ENCODE measurements at places on chromosomes 6 and 20.

- no peak for DNase-seq
These were observed 377.1 kb upstream of the BTBD3 start for GRCh38 chr20:11540558-11540957.

DNA sequence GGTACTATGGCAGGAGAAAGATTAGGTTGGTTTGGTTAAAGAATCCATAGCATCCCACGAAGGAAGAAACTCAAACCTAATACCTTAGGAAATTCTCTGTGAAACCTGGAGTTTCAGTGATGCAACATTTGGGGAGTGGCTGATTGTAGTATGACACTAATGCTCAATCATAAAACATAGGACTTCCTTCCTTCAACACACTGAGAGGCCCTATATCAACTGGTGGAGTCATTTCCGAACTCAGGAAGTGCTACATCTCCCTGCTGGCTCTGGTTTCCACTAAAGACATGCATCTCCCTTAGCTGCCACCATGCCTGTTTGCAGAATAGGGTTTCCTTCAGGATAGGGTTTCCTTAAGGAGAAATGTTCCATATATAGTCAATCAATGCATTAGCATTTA is 5.2 kb upstream of the MANEA start:
- DNase-seq: no peak

DNA sequence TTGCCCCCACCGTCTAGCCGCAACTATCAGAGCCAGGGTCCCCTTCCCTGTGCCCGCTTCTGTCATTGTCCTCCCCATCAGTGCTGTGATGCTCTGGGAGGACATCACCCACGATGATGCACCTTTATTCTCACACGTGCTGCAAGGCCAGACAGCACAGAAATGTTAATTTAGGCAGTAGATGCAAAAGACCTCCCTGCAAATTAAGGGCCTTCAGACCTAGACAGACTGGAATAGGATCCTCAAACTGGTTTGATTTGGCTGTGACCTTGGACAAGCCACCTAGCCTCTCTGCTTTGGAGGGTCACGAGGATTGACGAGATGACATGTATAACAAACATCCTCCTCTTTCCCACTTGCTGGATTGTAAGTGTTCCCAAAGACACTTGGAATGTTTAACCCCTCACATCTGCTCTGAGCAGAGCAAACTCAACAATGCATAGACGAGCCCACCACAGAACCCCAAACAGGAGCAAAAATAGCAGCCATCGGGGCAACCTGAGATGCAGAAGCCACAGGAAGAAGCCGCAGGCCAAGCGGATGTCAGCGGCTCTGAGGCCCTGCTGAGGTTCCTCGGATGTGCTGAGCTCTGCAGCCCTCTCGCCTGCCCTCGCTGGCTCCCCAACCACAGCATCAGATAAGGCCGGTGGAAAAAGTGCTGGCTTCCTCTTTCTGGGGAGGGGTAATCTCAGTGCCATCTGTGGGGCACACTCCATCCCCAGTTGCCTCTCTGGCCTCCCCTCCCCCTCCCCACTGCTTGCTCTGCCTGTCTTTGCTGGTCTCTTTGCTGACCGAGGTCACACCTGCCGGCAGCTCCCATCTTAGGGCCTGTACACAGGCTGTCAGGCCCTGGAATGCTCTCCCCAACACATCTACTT is 35.3 kb downstream of the TOX2 start:
- DNase-seq: peak; percentile 69

- DNase-seq: no peak
These were observed 3.1 kb downstream of the BMP6 start for GRCh38 chr6:7728855-7729590.

DNA sequence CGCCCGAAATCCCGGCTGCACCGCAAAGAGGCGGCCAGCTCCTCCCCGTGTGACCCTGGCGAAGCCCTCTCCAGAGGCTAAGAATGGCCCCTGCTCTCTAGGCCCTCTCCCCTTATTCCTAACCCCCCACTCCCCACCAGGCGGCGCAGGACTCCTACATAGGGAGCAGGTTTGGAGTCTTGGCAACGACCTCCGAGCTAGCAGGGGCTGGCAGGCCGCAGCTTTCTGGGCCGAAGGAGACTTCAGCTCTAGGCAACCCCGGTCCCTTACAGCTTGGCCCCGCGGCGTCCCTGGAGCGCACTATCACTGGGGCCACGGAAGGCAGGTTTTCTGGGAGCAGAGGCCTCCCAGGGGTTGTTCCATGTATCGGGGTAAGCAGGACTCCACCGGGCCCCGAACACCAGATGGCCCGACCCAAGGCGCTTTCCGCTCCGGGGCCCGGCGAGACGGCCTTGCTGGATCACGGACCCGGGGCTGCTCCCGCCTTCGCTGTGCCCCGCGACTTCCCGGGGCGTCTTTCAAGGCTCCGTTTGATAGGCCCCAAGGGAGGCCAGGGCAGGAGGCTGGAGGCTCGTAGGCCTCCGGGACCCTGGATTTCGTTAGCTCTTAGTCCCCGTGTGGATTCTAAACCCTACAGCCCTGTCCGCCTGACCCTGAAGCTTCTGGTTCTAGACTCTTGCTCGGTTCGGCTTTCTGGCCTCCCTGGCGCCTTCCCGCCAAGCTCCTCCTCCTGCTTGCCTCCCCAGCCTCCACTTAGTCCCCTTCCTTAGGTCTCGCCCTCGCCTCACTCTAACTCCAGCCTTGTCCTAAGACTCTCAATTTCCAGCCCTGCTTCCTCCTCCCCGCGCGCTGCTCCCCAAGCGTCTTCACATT is 1.9 kb downstream of the SLC32A1 start:
- no peak for DNase-seq

DNA sequence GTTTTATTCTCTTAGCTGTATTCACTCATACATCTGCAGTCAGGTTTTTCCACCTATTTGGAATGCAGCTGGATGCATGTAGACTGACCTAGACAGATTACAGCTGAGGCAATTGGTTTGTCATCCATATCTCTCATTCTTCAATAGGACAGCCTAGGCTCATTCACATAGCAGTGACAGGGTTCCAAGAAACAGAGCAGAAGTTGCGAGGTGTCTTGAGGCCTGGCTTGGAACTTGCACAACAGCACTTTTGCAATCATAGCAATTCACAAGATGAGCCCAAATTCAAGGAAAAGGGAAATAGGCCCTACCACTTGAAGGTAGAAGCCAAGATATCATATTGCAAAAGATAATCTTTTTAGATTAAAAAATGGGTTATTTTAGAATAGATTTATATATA is 508.9 kb upstream of the JAG1 start:
- no peak for DNase-seq

GRCh38 chr20:41510224-41510623 is 108.0 kb downstream of the CHD6 start:
- no peak for DNase-seq

DNA sequence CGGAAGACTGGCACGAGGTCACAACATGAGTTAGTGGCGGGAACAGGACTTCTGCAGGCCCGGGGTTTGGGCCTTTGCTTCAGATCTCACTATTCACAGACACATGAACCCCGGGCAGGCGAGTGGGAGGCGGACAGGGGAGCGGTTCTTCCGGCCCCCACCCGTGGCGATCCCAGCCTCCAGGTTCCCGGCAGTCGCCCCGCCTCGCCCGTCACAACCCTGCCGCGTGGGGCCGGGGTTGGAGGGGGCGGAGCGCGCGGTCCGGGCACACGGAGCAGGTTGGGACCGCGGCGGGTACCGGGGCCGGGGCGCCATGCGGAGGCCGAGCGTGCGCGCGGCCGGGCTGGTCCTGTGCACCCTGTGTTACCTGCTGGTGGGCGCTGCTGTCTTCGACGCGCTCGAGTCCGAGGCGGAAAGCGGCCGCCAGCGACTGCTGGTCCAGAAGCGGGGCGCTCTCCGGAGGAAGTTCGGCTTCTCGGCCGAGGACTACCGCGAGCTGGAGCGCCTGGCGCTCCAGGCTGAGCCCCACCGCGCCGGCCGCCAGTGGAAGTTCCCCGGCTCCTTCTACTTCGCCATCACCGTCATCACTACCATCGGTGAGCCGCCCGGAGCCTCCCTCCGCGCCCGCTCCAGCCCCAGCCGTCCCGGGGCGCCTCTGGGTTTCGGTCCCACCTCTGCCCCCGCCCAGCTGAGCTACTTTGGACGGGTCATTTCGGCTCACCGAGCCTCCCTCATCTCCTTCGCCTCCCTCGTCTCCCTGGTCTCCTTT is at the start of gene KCNK15:
TSS of gene KCNK15 (plus strand) at position 268 of the 769 bp plus-strand sequence. CDS start at position 314, 46 bp downstream.
- no peak for DNase-seq

DNA sequence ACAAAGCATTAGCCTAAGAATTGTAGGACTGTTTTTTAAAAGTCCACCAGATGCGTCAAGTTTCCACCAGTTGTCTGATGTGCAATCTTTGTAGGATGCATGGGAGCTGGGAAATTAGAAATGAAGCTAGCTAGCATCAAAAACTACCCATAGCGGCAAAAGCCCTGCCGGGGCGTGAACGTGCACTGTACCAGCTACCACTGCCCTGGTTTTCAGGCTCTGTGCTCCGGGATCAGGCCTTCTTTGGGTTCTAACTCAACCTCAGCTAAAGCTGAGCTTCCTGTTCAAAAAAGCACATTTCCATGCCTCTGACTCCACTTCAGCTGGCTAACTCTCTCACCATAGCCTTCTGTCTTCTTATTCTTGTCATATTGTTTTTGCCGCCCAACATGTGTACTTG is 26.9 kb upstream of the FUCA2 start:
- no peak for DNase-seq

DNA sequence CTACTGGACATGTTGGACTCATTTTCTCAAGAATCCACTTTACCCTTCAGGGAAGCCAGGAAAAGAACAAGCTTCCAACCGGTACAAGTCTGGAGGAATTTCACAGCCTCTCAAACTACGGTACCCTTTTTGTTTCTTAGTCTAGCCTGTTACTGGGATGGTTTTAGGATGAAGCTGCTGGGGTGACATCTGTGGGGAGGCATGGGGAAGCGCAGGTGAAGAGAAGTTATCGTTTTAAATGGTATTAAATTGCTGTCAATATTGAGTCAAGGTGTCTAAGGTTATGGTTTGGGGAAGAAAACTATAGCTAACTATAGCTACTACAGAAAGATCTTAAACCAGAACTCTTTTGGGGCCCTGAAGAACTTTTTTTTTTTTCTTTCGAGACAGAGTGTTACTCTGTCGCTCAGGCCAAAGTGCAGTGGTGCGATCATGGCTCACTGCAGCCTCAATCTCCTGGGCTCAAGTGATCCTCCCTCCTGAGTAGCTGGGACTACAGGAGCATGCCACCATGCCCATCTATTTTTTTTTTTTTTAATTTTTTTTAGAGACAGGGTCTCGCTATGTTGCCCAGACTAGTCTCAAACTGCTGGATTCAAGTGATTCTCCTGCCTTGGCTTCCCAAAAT is 128.7 kb downstream of the RIN2 start:
- no peak for DNase-seq

GRCh38 chr6:84449220-84449619 is 221.8 kb upstream of the CEP162 start:
- no peak for DNase-seq

DNA sequence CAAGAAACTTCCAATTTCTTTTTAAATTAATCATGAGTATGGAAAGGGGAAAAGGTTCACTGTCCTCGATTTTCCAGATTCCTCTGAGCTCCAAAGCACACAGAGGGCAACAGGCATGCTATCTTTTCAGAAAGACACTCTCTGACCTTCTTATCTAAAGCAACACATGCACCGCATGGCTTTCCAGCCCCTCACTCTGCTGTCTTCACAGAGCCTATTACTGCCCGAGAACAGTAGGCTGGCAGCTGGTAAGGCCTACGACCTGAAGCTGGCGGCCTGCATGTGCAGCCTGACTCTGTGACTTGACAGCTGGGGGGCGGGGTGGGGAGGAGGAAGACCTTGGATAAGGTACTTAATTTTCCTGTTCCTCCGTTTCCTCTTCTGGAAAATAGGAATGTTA is 86.3 kb downstream of the ELOVL4 start:
- no peak for DNase-seq

- no peak for DNase-seq
These were observed 111.1 kb downstream of the COL12A1 start for GRCh38 chr6:75094614-75095200.

GRCh38 chr6:14288910-14289309 is 171.3 kb downstream of the CD83 start:
- no peak for DNase-seq

DNA sequence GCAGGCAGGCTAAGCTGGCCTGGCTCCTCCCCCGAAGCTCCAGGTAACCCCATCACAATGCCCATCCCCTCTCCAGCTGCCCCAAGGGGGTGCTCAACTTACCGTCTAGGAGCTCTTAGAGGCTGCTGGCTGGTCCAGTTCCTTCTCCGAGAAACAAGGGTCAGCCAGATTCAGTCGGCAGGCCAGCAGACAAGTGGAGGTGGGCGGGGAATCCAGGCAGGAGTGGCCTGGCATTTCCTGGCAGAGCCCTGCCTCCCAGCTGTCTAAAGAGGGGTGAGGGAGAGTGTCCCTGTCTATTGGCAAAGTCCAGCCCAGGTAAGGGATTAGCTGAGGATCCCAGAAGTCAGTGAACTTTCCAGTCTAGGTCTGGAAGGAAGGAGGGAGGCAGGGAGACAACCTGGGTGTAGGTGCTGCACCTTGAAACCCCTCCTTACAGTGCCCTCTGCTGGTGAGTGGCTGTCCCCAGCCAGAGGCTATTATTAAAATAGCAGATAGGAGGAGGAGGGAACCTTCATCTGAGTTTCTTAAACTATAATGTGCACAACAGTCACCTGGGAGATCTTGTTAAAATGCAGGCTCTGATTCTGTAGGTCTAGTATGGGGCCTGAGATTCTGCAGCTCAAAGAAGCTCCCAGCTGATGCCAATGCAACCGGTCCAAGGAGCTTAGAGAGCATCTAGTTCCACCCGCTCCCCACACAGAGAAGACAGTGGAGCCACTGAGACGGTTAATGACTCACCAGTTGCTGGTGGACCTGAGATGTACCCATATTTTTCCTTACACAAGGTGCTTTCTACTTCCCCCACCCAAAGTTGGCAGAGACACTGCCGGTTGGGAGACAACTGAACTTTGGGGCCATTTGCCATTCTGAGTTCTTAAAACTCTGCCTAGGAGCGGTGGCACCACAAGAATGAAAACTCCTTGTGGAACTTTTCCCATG is at the start of gene UNC5CL:
TSS of gene UNC5CL (minus strand) at position 162 of the 939 bp plus-strand sequence. CDS start 4,147 bp downstream, outside the sequence.
- DNase-seq: peak; percentile 22

DNA sequence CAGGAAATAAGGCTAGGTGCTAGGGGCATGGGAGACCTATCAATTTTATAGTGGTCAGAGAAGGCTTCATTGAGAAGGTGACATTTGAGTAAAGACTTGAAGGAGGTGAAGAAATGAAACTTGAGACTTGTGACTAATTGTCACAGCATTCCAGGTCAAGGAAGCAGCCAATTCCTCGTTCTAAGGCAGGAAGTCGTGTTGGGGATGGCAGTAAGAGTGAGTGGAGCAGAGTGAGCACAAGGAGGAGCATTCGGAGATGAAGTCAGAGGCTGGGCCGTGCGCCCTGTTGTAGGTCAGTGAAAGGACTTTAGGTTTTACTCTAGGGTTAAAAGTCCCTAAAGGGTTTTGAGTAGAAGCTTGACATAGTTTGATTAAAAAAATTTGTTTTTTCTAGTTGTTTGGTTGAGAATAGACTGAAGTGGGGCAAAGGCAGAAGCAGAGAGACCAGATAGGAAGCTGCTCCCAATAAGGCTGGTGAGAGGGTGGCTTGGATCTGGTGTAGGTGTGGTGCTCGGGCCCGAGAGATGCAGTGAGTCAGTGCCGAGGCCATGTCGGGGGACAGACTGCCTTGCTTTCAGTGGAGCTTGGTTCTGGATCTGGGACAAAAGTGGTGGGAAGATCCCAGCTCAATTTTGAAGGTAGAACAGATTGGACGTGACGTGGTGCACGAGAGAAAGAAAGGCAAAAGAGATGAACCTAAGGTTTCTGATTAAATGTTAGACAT is 2.6 kb upstream of the RSPH3 start:
- no peak for DNase-seq
